ENCODE measurements at places on chromosomes 11 and 22.

DNA sequence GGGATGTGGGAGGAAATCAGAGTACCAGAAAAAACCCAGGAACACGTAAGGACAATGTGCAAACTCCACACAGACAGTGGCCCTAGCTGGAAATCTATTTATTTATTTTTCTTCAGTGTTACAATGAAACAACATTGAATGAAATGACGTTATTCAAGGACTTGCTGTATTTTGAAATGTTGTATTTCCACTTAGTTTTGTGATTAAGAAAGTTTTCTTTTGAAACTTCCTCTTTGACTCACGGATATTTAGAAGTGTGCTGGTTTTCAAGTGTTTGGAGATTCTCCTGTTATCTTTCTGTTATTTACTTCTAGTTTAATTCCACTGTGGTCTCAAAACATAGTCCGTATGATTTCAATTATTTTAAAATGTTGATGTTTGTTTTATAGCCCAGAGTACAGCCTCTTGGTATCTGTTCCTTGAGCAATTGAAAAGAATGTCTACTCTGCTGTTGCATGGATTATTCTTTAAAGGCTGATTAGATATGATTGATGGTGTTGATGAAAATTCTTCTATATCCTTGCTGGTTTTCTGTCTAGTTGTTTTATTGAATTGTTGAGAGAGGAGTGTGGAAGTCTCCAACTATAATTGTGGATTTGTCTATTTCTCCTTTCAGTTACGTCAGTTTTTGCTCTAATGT is 141.0 kb downstream of the ARHGAP20 start:
- no peak for DNase-seq

DNA sequence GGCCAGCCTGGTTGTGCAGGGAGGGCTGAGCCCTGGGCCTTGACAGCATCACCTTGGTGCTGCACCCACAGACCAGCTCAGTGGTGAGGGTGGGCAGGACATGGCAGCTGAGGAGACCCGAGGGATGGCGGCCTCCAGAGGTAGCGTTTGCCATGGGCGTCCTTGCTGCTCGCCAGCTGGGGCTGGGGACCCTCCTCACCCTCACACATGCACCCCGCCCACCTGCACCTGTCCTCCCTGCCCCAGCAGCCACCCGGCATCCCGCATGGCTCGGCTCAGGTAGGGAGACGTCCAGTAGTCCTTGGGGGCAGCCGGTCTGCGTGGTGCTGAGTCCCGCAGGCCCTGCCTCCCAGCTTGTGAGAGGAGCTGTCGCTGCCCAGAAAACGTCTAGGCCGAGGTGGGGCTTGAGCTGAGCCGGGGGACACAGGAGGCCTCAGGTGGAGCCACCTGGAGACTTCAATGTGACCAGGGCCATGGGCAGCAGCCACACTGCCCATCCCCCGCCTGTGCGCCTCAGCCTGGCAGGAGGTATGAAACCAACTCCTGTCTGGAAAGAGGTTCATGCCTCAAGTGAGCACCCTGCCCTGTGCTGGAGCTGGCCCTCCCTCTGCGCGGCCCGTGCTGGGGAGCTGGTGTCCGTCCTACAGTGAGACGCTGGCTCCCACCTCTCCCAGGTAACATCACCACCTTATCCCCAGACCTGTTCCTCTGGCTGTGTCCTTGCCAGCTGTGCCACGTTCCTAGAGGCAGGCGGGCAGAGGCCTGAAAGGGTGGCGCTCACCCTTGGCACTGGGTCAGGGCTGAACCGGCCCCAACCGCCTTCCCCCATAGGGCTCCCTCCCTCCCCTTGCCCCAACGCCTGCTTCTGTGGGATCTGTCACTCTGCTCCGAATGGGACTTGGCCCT is 3.3 kb upstream of the TRABD start:
- DNase-seq: no peak

GRCh38 chr11:27116684-27117083 is 76.1 kb downstream of the BBOX1 start:
- DNase-seq: no peak

DNA sequence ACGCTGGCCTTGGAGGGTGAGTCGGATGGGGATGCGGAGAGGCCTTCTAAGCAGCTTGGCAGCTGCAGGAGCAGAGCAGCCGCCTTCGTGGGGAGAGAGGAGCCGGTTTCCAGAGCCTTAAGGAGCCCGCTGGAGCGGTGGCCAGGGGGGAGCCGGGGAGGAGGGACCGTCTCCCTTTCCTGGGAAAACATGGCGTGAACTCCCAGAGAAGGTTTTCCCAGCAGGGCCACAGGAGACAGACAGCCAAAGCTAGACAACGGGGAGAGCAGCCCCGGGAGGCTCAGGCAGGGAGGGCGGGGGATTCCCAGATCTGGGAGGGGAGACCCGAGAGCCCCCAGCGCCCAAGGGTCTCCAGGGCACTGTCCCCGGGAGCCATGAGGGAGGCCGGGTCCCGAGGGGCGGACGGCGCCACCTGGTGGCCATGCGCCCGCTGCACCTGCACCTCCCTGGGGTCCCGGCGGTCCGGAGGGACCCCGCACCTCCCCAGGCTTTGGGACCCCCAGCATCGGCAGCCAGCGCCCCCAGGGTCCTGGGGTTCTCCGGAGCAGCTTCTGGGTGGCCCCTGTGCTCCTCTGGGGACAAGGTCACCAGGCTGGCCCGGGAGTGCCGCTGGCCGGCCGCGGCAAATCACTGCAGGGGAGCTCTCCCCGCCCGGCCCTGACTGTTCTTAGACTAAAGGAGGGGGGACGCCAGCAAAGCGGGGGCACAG is 2.4 kb upstream of the SYT8 start:
- DNase-seq: no peak

GRCh38 chr11:27757953-27758352 is 57.7 kb upstream of the BDNF start:
- DNase-seq: no peak

- no peak for DNase-seq
These were observed 21.6 kb upstream of the RIC3 start for GRCh38 chr11:8190431-8190830.

GRCh38 chr11:103988595-103988969 is 47.9 kb upstream of the DDI1 start:
- DNase-seq: no peak

DNA sequence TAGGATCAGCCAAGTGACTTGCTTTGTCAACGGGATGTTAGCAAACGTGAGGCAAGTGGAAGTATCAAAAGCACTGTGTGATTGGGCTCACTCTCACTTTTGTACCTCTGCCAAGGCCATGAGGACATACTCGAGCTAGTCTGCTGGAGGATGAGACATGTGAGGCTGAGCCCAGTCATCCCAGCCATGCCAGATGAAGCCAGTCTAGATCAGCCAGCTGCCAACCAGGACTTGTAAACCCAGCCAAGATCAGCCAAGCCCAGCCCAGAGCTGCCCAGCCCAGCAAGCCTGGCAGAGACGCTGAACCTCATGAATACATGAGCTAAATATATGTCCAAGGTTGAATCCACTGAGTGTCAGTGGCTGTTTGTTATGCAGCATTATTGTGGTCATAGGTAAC is 369.7 kb downstream of the MN1 start:
- no peak for DNase-seq

GRCh38 chr11:75356613-75357012 is 5.2 kb upstream of the ARRB1 start:
- DNase-seq: no peak

GRCh38 chr11:61361237-61361740 is 393 bp downstream of the CYB561A3 start:
- DNase-seq: no peak

DNA sequence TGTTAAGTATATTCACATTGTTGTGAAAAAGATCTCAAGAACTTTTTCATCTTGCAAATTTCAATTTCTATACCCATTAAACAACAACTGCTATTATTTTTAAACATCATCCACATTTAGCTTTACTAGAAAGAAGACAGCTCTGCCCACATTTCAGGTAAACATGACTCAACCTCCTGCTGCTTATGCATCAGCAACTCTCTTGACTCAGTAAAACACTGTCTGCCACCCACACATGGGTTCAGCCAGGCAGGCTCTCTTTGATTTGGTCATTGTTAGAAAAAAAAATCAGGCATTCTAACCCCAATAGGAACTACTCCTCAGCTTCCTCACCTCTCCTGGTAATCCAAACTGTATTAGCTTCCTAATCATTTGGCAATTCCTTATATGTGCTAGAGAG is 5.1 kb upstream of the ENDOD1 start:
- DNase-seq: no peak

DNA sequence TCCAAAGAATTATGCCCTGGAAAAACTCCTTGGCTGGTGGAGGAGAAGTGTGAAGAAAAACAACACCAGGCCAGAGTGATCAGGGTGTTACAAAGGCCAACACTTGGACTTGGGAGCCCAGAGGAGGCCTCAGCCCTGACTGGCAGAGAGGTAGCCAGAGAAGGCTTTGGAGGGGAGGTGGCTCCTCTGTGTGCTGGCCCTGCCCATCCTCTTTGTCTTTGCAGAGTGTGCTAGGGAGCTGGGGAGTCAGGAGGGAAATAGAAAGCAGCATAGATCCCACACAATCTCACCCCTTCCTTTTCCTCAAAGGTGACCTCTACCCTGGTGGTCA is 12.0 kb upstream of the P2RY6 start:
- no peak for DNase-seq

GRCh38 chr11:75627906-75628668 is 40.8 kb downstream of the MAP6 start:
- no peak for DNase-seq

DNA sequence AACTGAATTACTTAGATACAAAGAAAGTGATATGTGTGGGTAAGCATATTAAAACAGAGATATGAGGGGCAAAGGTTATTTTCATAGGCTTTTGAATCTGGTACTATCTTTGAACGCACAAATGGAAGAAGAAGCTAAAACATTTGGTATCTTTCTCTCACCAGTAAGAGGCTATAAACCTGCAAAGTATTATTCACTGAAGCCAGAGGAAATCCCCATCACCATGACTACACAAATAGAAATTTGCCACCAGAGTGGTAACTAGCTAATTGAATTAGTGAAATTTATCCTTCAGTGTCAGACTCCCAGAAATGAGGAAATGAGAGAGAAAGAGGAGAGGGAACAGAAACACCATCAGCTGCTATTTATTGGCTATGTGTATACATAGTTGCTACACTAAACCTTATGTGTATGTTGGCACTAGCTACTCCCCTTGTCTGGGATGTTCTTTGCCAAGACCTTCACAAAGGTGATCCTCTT is 503.4 kb downstream of the DLG2 start:
- no peak for DNase-seq

GRCh38 chr11:11587122-11587521 is 34.7 kb downstream of the GALNT18 start:
- DNase-seq: no peak

DNA sequence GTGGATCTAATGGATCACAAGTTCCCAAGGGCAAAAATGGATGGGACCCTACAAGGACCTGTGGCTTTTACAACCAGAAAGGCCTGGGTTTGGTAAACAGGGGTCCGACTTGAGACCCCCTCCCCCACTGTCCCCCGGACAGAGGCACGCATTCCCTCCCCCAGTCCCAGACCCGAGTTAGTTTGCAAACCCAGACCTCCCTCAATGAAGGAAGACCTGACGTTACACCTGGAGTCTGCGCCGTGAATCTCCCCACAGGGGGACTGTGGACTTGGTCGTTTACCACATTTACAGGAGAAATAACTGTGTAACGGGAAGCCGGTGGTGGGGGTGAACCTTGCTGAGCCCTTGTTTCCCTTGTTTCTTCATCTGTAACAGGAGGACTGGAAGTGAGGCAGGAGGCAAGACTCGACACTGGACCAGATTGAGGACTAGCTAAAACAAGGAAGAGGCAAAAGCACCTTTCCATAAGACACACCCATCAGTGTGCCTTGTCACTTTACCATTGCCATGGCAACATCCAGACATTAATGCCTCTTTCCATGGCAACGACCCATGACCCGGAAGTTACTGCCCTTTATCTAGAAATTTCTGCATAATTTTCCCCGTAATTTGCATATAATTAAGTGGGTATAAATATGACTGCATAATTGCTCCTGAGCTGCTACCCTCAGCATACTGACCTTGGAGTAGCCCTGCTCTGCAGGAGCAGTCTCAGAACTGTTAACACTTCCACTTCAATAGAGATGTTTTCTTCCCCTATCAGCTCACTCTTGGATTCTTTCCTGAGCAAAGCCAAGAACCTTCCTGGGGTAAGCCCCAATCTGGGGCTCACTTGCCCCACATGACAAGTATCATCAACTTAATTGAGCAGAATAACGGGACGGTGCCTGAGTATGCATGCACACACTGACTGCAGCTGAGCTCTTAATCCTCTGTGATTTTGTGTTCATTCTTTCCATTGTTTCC is 25.4 kb downstream of the PDGFB start:
- no peak for DNase-seq

All from right renal pelvis (tissue), 4 donors.